ENCODE measurements at places on chromosomes 6 and 20. TPM values are rescaled to one million over a fixed set of nuclear protein-coding genes. Genes with fewer than 3 reads are reported as not detected.

Gene AURKA
- 26.1 TPM for total RNA-seq

DNA sequence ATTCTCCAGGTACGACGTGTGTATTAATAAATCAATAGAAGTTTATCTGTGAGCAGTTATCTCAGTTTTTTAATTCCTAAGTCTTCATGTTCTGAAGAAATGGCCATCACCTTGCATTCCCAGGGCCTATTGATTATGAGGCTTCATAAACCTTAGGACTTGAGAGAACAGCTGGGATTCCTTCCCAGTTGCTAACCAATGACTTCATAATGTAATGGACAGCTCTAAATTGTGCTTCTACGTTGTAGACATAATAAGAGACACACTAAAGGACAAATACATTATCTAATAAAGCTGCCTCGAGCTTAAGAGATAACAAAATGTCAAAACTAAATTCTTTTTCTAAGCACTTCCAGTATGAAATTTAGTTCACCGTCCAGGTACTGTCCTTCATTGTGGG is 30.6 kb downstream of the TSHZ2 start:
- no peak for DNase-seq
- H3K27me3 ChIP-seq = no peaks in the 10 kb centered on the region
- H3K36me3 ChIP-seq = peaks cover 2% of the 10 kb centered on the region
- no peak overlapping the region for H3K27ac ChIP-seq
- H3K4me3 ChIP-seq = no peak overlapping the region

DNA sequence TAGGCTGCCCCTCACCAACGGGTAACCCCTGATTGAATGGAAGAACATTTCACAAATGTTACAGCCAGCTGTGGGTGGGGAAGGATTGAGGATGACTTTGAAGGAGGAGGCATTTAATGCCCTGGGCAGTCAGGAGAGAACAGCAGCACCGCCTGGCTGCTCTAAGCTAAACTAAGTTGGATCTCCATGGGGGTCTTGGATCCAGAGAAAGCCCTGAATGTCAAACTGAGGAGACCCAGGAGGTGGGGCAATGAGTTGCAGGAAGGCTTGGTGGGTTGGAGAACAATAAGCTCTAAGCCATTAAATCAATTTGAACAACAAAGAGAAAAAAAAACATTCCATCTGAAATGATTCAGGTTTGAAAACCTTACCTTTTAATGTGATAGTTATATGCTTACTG is 35.4 kb downstream of the TMX4 start:
- H3K4me3 ChIP-seq = no peak overlapping the region
- no peaks in the 10 kb centered on the region for H3K27me3 ChIP-seq
- H3K36me3 ChIP-seq = peaks cover 6% of the 10 kb centered on the region

DNA sequence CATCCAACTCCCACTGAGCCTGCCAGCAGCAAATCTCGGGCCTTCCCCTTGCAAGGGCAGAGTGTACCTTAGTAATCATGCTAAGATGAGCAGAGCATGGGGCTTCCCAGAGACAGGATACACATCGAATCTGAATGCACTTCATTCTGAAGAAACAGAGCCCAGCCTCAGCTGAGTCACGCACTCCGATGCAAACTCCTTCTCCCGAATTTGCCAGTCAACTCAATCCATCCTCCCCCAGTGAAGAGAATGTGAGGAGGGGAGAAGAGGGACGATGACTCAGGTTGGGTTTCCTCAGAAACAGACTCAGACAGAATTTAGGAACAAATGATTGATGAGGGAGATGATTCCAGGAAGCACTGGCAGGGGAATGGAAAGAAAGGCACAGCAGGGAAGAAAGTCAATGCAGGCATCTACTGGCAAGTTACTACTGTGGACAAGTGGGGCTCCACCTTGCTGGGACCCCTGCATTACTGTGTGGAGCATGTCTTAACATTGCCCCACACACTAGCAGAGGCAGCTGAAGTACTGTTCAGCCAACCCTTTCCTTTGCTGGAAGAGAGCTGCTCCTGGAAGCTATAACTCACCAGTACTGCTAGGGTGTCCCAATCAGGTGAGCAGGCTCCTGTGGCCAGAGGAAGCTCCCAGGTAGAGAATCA is 251.6 kb downstream of the ADGB start:
- peaks cover 3% of the 10 kb centered on the region for H3K36me3 ChIP-seq
- H3K4me3 ChIP-seq = no peak overlapping the region
- peaks cover 8% of the 10 kb centered on the region for H3K4me1 ChIP-seq

DNA sequence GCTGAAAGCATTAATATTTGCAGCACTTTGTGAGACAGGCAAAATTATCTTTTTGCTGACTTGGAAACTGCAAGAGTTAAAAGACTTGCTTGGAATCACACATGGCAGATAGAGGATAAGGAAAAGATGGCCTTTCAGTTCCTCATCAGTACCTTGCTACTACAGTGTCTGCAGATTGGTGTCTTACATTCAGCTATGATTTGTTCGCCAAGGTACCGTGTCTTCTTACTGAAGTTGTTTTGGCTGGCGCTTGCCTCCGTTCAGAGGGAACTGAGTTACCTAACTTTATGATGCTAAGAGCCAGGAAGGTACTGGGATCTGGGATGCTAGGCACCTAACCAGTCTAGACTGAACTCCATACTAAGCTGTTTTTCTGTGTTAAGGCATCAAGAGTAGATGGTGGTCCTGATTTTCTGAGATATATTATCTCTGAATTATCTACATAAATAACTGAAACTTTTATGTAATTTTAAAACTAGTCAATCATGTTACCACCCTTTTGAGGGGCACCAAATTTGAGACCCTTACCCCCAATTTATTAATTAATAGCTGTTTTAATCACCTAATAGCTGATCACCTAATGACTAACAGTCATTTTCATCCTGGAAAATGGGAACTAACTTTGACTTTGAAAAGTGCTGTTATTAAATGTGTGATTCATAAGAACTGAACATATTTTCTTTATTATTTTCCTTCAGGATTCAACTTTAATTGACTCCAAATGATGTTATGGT is 2.5 kb downstream of the WTAP start:
- H3K27me3 ChIP-seq = no peaks in the 10 kb centered on the region
- H3K4me1 ChIP-seq = peaks cover 27% of the 10 kb centered on the region
- peak overlapping the region; percentile 98 for H3K27ac ChIP-seq
